ENCODE measurements at places on chromosomes 6 and 20.

- no peak for DNase-seq
These were observed 144.2 kb downstream of the PREX1 start for GRCh38 chr20:48683467-48684175.

DNA sequence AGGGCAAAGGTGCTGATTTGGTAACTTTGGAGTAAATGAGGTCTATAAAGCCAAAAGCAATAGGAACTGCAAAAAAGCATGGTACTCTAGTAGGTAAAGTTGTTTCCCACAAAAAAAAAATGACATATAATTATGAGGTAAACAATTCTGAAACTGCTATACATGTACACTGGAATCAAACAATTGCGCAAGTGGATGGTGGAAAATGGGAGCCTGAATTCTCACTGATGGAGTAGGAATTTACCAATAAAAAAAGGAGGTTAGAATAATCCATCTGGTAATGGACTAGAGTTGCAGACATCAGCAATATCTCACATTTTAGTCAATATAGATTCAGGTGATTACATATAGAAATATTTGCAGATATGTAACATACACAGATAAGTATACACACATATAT lies 5.0 kb upstream of the KAT14 start:
- DNase-seq: no peak

GRCh38 chr20:25216199-25216945 lies 20.9 kb downstream of the ENTPD6 start:
- no peak for DNase-seq

DNA sequence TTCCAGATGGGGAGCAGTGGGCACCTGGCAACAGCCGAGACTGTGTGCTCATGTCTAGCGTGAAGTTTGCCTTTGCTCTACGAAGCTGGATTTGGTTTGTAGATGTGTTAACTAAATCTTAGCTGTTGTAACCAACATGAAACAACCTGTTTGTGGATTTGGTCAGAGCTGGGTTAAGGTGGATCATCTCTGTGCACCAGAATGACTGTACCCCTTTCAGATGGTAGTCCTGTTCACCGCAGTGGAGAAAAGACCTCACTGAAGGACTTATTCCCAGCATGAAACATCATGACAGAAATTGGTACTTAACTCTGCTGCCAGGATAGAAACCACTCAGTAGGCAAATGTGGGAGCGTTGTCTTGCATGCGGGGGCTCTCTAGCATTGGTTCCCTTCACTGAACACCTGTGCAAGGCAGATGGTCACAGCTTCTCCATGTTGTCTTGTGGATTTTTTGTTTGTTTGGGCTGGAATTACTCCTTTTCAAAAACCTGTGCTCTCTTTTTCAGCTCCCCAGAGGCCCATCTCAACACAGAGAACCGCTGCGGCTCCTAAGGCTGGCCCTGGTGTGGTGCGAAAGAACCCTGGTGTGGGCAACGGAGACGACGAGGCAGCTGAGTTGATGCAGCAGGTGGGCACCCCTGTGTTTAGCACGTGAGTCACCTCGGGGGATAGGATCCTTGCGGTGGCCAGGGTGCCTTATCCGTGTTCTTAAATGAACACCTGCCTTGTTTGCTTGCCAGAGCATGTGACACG lies 19.3 kb upstream of the EFCAB8 start:
- DNase-seq: no peak

DNA sequence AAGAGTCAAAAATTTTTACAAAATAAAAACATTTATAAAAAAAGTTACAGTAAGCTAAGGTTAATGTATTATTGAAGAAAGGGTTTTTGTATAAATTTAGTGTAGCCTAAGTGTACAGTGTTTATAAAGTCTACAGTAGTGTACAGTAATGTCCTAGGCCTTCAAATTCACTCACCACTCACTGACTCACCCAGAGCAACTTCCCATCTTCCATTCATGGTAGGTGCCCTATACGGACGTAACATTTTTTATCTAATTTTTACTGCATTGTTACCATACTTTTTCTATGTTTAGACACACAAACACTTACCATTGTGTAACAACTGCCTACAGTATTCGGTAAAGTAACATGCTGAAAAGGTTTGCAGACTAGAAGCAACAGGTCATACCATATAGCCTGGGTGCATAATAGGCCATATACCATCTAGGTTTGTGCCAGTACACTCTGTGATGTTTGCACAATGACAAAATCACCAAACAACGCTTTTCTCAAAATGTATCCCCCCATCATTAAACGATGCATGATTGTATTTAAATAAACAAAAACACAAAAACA lies 6.0 kb downstream of the MTFR2 start:
- no peak for DNase-seq

DNA sequence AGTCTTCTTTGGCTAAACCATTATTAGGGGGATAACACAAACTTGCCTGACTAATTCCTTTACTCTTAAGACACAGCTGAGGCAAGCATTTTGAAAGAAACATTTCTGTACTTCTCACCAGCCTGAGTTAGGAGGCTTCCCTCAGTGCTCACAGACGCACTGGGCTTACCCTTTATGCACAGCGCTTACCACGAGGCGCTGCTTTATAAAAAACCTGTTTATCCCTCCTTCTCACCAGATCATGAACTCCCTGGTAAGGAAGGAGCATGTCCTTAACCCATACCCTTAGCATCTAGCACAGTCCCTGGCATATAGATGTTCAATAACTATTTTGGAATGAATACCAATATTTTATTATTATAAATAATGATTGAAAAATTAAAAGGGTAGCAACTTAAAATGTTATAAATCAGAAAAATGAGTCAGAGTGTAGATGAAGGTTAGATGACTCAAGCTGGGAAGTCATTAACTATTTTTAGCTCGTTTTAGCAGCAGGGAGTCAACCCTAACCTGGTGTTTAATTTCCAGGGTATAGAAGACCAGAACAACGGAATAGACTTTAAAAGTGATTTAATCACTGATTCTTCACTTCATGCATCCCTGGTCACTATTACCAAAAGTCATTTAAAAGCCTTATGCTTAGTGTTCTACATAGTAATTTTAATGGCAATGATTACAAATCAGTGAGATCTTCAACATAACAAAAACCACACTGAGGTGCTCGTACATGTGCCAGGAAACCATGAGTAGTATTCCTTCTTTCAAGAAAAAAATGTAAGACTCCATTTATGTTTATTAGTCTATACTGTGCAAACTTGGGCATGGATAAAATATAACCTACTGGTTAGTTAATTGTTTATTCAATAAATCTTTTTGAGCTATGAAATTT lies 4.1 kb upstream of the TPD52L1 start:
- DNase-seq: no peak

GRCh38 chr6:30344191-30344867 lies 627 bp upstream of the RPP21 start:
- no peak for DNase-seq

GRCh38 chr6:41594326-41594725 lies 43.9 kb upstream of the MDFI start:
- DNase-seq: no peak

DNA sequence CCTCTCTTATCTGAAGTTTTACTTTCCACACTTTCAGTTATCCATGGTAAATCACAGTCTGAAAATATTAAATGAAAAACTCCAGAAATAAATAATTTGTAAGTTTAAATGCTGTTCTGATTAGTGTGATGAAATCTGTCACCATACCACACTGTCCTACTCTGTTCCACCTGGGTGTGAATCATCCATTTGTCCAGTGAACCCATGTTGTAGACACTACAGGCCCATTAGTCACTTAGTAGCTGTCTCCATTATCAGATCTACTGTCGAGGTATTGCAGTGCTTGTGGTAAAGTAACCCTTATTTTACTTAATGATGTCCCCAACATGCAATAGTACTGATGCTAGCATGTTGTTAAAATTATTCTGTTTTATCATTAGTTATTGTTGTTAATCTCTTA lies 29.2 kb upstream of the MMS22L start:
- DNase-seq: no peak

DNA sequence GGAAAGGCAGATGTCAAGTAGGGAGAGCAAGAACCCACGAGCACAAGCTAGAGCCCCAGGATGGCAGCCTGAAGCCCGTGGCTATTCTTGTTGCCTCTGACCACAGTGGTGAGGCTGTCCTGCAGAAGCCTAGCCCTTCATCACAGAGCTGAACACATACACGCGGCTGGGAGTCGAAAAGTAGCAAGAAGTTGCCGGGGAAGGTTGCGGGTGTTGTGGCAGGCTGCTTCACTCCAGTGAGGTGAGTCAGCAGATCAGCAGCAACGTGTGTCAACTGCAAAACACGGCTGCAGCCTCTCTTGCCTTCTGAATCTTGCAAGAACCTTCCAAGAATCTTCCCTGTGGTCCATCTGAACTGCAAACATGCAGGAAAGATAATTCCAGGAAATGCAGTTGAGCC lies 10.6 kb upstream of the STX16 start:
- DNase-seq: no peak

DNA sequence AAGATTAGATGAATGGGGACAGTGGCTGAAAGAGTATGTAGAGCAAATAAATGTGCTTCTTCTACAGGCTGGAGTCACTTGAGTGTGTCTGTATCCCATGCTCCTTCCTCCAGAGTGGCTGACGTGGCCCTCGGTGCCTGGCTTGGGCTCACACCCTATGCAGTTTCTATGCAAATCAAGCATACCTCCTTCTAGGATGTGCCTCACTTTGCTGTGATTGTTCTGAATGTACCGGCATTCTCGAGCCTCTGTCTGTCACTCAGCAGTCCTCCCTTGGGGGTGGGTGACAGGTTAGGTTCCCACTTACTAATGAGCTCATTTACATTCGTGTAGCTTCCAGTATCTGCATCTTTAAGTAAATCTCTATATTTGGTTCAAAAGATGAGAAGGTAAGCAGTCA lies 55.1 kb upstream of the HDDC2 start:
- DNase-seq: no peak

DNA sequence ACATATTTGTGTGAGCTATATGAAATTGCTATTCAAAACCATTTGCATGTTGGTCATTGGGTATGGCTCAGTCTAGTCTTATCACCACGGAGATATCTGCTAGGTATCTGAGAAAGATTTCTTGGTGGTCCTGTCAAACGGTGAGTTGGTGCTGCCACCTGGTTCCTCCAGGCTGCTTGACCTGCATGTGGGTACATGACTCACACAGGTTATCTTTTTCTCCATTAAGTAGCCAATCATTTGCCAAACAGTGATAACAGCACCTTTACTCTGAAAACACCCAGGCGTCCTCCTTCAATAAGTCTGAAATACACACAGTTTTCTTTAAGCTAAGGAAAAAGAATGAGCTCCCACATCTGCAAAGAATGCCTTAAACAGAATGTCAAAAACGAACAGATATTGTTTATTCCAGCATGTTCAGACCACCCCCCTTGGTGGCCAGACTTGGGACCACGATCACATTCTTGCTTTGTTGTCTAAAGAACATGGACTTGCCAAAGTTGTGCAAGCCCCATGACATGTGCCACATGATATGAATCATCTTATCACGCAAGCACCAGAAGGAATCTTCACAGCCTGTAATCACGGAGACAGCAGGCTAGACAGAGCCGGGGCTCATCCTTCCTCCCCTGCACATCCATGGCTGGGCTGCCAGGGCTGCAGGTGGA lies 200.7 kb upstream of the THBS2 start:
- no peak for DNase-seq

DNA sequence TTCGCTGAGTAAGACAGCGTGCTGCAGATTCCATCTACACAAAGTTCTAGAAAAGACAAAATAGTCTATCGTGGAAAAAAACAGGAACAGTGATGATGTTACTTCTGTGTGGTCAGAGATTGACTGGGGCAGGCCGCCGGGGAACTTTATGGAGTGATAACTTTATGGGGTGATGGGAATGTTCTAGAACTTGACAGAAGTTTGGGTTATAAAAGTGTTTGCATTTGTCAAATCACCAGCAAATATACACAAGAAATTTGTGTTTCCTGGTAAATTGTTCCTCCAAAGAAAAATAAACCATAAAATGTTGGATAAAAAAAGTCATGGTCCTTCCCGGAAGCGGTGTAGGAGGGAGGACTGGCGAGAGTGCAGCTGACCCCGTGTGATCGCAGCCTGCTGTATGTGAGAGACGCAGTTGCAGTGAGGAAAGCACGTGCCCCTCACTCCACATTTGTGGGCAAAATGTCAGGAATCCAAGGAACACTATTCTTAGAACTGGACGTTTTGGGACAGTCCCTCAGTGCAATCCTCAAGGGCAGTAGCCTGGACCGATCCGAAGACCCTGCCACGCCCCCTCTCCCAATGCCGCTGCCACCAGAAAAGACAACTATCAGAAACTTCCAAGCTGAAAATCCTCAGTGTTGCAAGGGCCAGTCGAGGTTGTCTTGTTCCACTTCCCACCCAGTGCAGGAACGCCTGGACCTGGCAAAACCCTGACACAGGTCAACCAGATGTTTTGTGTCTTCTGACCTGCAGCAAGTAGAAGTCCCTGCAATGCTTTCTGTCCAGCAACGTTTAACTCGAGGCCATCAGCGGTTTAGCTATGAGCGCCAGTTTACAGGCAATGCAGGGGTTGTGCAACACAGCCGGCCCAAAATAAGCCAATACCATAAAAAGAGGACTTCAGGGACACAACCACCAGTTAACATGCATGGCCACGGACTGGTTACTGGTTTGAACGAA lies 80.5 kb upstream of the QKI start:
- DNase-seq: no peak

GRCh38 chr6:167826896-167827582 lies at the start of gene AFDN:
AFDN (plus strand) TSS chr6:167826911; CDS start chr6:167827133, 222 bp downstream.
- DNase-seq: no peak

DNA sequence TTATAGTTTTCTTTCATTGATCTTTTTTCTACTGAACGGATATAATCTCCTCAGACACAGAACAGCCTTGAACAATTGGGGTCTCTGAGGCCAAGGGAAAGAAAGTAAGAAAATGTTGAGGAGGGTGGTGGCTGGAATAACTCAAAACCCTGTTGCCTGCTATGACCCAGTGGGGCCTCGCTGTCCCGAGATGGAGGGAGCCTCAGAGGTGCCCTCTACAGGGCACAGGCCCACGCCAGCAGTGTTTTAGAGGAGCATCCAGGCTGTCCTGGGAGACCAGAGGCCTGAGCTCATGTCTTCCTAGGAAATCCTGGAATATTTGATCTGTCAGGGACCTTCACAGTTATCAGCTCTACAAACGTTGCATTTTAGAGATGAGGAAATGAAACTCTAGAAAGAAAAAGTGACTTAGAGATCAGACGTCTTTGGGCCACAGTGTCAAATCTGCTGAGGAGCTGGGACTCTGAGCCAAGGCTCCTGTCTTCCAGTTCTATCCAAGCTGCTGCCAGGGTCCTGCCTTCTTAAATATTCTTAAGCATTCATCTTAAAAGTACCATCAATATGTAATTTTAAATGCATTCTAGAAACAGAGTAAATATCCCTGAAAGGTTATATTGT lies 26.3 kb downstream of the ALDH5A1 start:
- no peak for DNase-seq

- no peak for DNase-seq
These were observed 35.0 kb downstream of the MYLK4 start for GRCh38 chr6:2715737-2716136.
